ENCODE measurements at places on chromosomes 1 and 21. TPM values are rescaled to one million over a fixed set of nuclear protein-coding genes. Genes with fewer than 3 reads are reported as not detected.

Gene ARHGAP30
- total RNA-seq: 1.8 TPM

DNA sequence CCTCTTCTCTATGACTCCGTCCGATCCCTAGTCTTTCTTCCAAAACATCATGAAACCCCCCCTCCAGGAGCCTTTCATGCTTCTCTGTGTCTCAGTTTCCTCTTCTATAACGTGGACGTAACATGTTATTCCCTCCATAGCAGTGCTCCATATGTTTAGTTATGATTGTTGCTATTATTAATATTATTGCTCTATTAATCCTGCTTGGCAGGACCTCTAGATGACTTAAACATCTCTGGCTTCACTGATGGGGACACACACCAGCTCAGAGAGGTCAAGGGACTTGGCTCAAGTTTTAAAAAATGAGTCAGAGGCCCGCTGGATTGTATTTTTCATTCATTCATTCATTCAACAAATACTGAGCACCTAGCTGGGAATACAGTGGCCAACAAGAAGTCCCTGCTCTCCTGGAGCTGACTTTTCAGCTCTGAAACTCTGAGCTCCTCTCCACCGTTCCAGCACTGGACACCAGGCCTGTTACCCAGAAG is 404 bp upstream of the CPLANE2 start:
- DNase-seq: no peak
- peak overlapping the region; percentile 72 for H3K4me3 ChIP-seq
- peak overlapping the region; percentile 85 for H3K27ac ChIP-seq
- peaks cover 19% of the 10 kb centered on the region for H3K4me1 ChIP-seq
- H3K27me3 ChIP-seq: no peaks in the 10 kb centered on the region

- H3K27ac ChIP-seq: no peak overlapping the region
- H3K27me3 ChIP-seq: no peaks in the 10 kb centered on the region
- peaks cover 100% of the 10 kb centered on the region for H3K36me3 ChIP-seq
Observed at GRCh38 chr1:12275370-12275769, 45.5 kb downstream of the VPS13D start.

GRCh38 chr1:223811634-223812101 is 34.1 kb downstream of the TP53BP2 start:
- H3K4me3 ChIP-seq: no peak overlapping the region
- H3K36me3 ChIP-seq: no peaks in the 10 kb centered on the region
- no peaks in the 10 kb centered on the region for H3K27me3 ChIP-seq

- no peaks in the 10 kb centered on the region for H3K4me1 ChIP-seq
- no peak overlapping the region for H3K27ac ChIP-seq
- DNase-seq: no peak
- H3K4me3 ChIP-seq: no peak overlapping the region
- no peaks in the 10 kb centered on the region for H3K36me3 ChIP-seq
- no peaks in the 10 kb centered on the region for H3K27me3 ChIP-seq
Observed at GRCh38 chr1:208615371-208615770, 371.2 kb upstream of the PLXNA2 start.

GRCh38 chr21:26843933-26844257 is 1.3 kb downstream of the ADAMTS1 start:
- H3K27me3 ChIP-seq: no peaks in the 10 kb centered on the region
- no peaks in the 10 kb centered on the region for H3K36me3 ChIP-seq
- DNase-seq: peak; percentile 10
- H3K27ac ChIP-seq: peak overlapping the region; percentile 97

GRCh38 chr1:99643021-99643779 is 2.7 kb upstream of the PALMD start:
- H3K27ac ChIP-seq: no peak overlapping the region
- H3K27me3 ChIP-seq: no peaks in the 10 kb centered on the region
- H3K4me1 ChIP-seq: peaks cover 14% of the 10 kb centered on the region

Gene PPT1
- total RNA-seq: 37.2 TPM

- no peaks in the 10 kb centered on the region for H3K27me3 ChIP-seq
- H3K36me3 ChIP-seq: no peaks in the 10 kb centered on the region
- peaks cover 17% of the 10 kb centered on the region for H3K4me1 ChIP-seq
- H3K4me3 ChIP-seq: no peak overlapping the region
Observed at GRCh38 chr1:31702836-31703404, 897 bp downstream of the COL16A1 start.

Gene MATN1
- total RNA-seq: not detected

Gene SYF2
- total RNA-seq: 36.6 TPM

Gene CD1E
- total RNA-seq: not detected

GRCh38 chr1:4053774-4054173 is 153.7 kb upstream of the C1orf174 start:
- no peak for DNase-seq
- H3K27ac ChIP-seq: no peak overlapping the region
- no peaks in the 10 kb centered on the region for H3K36me3 ChIP-seq
- no peak overlapping the region for H3K4me3 ChIP-seq

DNA sequence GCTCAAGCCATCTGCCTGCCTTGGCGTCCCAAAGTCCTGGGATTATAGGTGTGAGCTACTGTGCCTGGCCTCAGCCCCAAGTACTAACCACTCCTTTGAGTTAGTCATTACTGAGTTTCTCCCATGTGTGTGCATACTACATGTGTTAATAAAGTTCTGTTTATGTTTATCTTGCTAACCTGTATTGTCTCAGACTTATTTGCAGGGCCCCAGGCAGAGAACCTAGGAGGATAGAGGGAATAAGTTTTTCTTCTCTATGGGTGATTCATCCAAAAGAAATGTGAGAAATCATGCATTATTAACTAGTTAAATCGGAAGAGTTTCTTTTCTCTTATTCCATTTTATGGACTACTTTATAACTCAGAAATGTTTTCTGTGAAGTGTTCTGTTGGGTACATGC is 203.9 kb upstream of the CACYBP start:
- no peak overlapping the region for H3K4me3 ChIP-seq
- DNase-seq: no peak
- no peaks in the 10 kb centered on the region for H3K27me3 ChIP-seq
- no peaks in the 10 kb centered on the region for H3K36me3 ChIP-seq

DNA sequence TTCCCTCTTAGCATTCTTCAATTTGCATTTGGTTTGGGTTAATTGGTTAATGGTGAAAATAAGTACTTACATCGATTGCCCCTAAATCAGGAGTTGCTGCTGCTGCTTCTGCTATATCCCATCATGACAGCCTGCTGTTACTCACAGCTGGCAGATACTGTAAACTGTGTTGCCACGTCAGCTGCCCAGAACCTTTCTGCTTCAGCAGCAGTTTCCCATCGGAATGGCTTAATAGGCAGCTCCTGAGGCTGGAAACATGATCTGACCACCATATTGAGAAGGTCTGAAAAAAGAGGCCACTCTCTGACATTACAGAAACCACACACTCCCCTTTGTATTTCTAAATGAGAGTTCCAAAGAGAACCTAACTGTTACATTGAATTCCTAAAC is 14.3 kb upstream of the SEC16B start:
- H3K4me1 ChIP-seq: no peaks in the 10 kb centered on the region
- peak overlapping the region; percentile 61 for H3K27ac ChIP-seq
- no peaks in the 10 kb centered on the region for H3K36me3 ChIP-seq
- H3K27me3 ChIP-seq: no peaks in the 10 kb centered on the region

GRCh38 chr1:39061951-39062350 is 35.8 kb downstream of the NDUFS5 start:
- no peak for DNase-seq
- no peaks in the 10 kb centered on the region for H3K27me3 ChIP-seq
- no peaks in the 10 kb centered on the region for H3K36me3 ChIP-seq
- no peak overlapping the region for H3K27ac ChIP-seq
- H3K4me1 ChIP-seq: no peaks in the 10 kb centered on the region

Gene PRRX1
- total RNA-seq: 48.6 TPM

DNA sequence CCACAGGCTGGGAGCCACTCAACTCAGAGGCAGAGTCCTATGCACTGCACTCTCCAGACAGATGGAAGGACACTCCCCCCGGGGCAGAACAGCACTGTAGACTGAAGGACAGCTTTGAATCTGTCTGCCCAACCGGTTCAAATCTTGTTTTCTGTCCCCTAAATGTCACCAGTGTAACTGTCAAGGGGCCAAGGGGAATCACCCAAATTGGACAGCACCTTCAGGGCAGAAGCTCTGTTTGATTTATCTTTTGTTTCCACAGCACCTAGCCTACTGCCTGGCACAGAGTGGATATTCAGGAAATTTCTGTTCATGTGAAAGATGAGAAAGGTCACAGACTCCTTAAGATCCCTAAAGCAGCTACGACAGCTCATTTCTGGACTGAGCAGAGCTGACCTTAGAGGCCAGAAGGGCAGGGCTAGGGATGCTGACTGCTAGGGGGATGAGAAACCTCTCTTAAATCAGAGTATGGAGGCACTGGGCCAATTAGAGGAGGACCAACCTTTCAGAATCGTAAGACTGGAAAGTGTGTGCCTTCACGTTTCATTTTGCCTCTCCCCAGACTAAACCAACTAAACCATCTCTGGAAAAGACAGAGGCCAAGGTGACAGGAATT is 41.0 kb downstream of the ITPKB start:
- H3K4me3 ChIP-seq: no peak overlapping the region
- H3K27ac ChIP-seq: no peak overlapping the region
- H3K36me3 ChIP-seq: peaks cover 34% of the 10 kb centered on the region

DNA sequence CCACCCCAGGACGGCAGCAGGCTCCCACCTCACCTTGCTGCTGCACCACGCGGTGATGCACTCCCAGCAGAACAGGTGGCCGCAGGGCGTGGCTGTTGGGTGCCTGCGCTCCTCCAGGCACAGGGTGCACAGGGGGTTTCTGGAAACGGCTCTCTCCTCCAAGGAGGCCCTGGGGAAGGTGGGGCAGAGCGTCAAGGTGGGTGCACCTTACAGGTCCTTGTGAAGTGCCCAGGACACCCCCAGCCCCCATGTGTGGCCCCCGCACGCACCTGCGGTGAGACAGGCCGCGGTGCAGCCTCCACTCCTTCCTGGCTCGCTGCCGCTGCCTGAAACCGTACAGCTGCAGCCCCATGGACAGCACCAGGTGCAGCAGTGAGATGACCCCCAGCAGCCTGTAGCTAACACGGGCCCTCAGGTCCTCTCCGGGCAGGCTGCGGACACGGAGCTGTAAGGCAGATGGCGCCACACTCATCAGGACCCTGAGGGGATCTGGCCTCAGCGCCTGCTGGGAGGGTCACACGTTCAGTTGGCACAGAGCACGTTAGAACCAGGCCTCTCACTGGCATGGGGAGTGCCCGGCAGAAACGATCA is 5.8 kb downstream of the PEX10 start:
- no peak for DNase-seq
- no peak overlapping the region for H3K27ac ChIP-seq
- H3K4me1 ChIP-seq: peaks cover 3% of the 10 kb centered on the region
- H3K36me3 ChIP-seq: peaks cover 27% of the 10 kb centered on the region
- no peak overlapping the region for H3K4me3 ChIP-seq
- H3K27me3 ChIP-seq: no peaks in the 10 kb centered on the region

Gene CDC42
- total RNA-seq: 259 TPM

GRCh38 chr1:64124704-64125440 is 78.6 kb upstream of the UBE2U start:
- H3K27me3 ChIP-seq: no peaks in the 10 kb centered on the region
- H3K4me3 ChIP-seq: no peak overlapping the region
- H3K27ac ChIP-seq: no peak overlapping the region

DNA sequence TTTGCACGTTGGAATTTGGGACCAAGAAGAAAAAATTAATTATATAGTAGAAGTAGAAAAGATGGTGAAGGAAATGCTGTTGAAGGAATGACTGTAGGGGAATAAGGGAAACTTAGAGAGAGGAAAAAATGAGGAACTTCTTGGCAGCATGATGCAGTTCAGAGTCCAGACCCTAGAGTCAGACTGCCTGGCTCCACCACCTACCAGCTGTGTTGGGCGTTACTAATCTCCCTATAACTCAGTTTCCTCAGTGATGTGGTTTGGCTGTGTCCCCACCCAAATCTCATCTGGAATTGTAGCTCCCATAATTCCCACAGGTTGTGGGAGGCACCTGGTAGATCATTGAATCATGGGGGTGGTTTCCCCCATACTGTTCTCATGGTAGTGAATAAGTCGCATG is 1.3 kb upstream of the SELP start:
- H3K36me3 ChIP-seq: no peaks in the 10 kb centered on the region
- DNase-seq: no peak
- H3K27me3 ChIP-seq: no peaks in the 10 kb centered on the region

GRCh38 chr1:165632491-165632890 is 1.5 kb downstream of the MGST3 start:
- no peaks in the 10 kb centered on the region for H3K27me3 ChIP-seq
- H3K27ac ChIP-seq: peak overlapping the region; percentile 90
- H3K36me3 ChIP-seq: no peaks in the 10 kb centered on the region
- no peak for DNase-seq
- H3K4me1 ChIP-seq: peaks cover 64% of the 10 kb centered on the region

- H3K27ac ChIP-seq: no peak within 1 kb of the TSS
- H3K4me3 ChIP-seq: peak within 1 kb of the TSS; percentile 19
- no peak for DNase-seq
- no peaks in the 10 kb centered on the region for H3K36me3 ChIP-seq
- H3K27me3 ChIP-seq: no peaks in the 10 kb centered on the region
Observed at GRCh38 chr1:160579216-160579701, at the start of gene CD84. TSS of gene CD84 (minus strand) at chr1:160579496. CDS start at chr1:160579437, 59 bp downstream.

- no peak for DNase-seq
- H3K36me3 ChIP-seq: no peaks in the 10 kb centered on the region
- no peaks in the 10 kb centered on the region for H3K27me3 ChIP-seq
Observed at GRCh38 chr1:167905671-167906070, 8.3 kb downstream of the ADCY10 start.

DNA sequence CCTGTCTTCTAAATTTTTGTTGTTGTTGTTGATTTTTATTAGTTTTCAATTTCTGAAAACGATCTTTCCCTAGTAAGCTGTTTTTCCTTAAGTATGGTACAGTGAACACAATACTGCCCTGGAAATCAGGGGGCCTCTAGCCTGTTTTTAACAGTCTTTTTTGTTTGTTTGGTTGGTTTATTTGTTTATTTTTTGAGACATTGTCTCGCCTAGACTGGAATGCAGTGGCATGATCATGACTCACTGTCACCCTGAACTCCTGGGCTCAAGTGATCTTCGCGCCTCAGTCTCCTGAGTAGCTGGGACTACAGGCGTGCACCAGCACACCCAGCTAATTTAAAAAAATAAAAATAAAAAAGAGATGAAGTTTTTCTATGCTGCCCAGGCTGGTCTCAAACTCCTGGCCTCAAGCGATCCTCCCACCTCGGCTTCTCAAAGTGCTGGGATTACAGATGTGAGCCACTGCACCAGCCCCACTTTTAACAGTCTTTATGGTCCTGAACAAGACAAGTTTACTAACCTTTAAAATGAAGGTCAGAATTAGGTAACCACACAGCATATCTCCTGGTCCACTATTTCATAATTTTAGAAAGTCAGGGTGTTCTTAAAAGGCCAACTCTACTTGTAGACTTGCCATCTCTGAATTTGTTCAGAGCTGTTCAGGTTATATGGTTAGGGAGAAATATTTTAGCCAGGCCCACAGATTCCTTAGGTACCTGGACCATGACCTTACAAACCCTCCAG is 35.4 kb downstream of the TBCE start:
- no peak overlapping the region for H3K27ac ChIP-seq
- no peak for DNase-seq
- H3K4me3 ChIP-seq: no peak overlapping the region
- H3K36me3 ChIP-seq: no peaks in the 10 kb centered on the region
- H3K4me1 ChIP-seq: no peaks in the 10 kb centered on the region

GRCh38 chr1:112007169-112007568 is 17.7 kb upstream of the KCND3 start:
- no peaks in the 10 kb centered on the region for H3K4me1 ChIP-seq
- no peak overlapping the region for H3K4me3 ChIP-seq
- DNase-seq: no peak
- H3K27me3 ChIP-seq: peaks cover 8% of the 10 kb centered on the region
- no peaks in the 10 kb centered on the region for H3K36me3 ChIP-seq

GRCh38 chr1:86552376-86552775 is 5.5 kb downstream of the CLCA4 start:
- H3K27me3 ChIP-seq: no peaks in the 10 kb centered on the region
- H3K27ac ChIP-seq: no peak overlapping the region
- H3K4me3 ChIP-seq: no peak overlapping the region

All from heart right ventricle (tissue), 16 donors.